Fibroblast of the aortic adventitia (primary cell): ENCODE measurements at places on chromosomes 7 and 10. TPM values are rescaled to one million over a fixed set of nuclear protein-coding genes. Genes with fewer than 3 reads are reported as not detected.
A peak's percentile ranks its signal among the peaks of the same experiment; 100 is the strongest.

NYAP1 gene
- total RNA-seq: 0.81 and 5.6 TPM in 2 replicates

- DNase-seq: no peak
Observed at GRCh38 chr10:117552156-117552631, 9.6 kb downstream of the EMX2 start.

DNA sequence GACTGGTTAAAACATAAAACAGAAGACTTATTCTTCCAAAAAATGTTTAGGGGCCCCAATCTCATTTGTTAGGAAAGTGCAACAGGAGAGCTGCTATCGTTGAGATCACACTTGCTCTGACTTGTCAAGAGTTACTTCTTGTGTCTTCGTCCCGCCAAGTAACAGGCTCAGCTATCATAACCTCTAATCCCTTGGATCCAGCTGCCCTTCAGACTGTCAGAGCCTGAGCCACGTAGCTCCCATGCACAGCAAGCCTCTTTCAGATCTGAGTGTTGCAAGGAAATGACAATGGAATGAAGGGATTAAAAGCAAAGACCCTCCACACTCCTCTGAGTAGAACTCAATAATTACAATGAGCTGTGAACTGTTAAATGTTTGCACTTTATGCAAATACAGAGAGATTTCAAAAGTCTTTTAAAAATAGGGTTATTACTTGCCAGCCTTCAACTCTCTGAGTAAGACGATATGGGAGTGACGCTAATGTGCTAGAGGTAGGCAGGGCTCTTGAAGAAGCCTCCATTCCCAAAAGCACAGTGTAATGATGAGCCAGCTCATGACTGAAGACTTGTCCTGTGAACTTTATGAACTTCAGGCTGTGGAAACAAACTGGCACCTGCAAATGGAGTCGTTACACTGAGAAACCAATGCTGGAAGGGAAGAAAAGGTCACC, 28.4 kb upstream of the CDK13 start:
- DNase-seq: no peak

- DNase-seq: no peak
Observed at GRCh38 chr7:43700646-43701499, 28.4 kb downstream of the COA1 start.

TUBAL3 gene
- total RNA-seq: not detected in 2 replicates

GRCh38 chr10:93473804-93474472, 8.2 kb downstream of the MYOF start:
- DNase-seq: no peak

DNA sequence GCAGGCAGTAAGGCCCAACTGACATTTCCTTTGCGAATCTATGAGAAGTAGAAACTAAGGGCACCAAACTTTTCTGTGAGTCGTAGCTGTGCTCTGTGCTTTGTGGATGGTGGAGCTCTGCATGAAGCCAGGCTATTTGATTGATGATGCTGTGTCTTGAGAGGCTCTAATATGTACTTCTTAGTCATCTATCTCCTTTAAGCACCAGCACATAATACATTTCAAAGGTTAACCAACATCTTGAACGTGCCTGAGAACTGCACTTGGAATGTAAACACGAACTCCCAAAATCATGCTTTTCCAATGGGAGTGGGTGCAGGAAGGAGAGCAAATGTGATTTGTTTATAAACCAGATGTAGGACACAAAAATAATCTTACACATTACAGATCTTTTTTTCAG, 411.6 kb downstream of the PARD3 start:
- DNase-seq: peak; percentile 53

BPGM gene
- total RNA-seq: 20.0 and 52.4 TPM in 2 replicates

GRM8 gene
- 0.36 TPM in 1 of 2 replicates, not detected in the other for total RNA-seq

- no peak for DNase-seq
Observed at GRCh38 chr10:101834341-101834740, 9.3 kb downstream of the KCNIP2 start.

- no peak for DNase-seq
Observed at GRCh38 chr10:27225011-27225590, 15.5 kb downstream of the ACBD5 start.

GRCh38 chr10:103936022-103936421, 18.0 kb upstream of the STN1 start:
- DNase-seq: no peak

GRCh38 chr10:110051487-110051886, 43.7 kb downstream of the ADD3 start:
- no peak for DNase-seq

TYSND1 gene
- 9.7 and 20.0 TPM in 2 replicates for total RNA-seq

DNA sequence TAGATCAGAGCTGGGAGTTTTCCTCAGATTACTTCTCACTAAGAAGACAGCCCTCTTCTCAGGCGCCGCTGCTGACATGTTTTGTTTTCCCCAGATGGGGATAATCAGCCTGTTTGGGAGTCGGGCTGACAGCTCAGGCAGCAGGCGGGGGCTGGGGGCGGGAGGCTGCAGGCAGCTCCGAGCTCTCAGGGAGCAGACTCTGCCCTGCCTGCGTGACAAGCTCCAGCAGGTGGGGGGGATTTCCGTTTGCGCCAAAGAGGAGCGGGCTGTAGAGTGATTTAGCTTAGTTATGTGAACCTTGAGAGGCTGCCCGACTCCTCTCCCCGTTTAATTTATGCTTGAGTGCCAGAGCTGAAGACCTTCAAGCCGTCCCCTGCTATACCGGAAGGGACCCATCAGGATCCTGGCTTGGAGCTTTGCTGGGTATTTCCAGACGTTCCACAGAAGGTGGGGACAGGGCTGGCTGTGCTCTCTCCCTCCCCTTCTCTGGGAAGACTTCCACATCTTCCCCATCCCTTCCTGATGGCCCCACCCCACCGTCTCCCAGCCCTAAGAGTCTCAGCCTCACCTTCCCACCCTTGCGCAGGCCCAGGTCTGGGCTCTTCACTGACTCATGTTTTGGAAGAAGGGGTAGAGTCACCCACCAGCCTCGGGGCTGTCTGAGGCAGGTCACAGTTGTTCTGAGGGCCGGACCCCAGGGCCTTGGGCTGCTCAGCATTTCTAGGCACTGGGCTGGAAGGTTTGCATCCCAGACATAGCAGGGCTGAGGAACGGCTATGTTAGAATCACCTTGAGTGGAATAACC, 24.7 kb upstream of the ADCYAP1R1 start:
- peak; percentile 7 for DNase-seq

DNA sequence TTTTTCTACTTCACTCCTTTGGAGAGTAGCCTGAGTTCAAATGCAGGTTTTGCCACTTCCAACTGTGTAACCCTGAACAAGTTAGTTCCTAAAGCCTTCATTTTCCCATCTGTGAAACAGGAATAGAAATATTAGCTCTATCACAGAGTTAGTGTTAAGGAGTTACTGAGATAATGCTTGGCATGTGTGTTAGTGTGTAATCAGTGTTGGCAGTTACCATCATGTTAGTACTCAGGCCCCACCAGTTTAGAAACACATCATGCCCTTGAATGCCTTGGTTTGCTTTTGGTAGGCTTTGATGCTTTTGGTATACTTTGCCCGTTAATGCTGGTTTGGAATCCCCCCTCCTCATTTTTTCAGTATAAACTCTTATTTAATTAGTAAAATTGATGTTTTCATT, 119.7 kb downstream of the WNT2 start:
- peak; percentile 45 for DNase-seq

ASIC3 gene
- total RNA-seq: 0.18 TPM in 1 of 2 replicates, not detected in the other

DNA sequence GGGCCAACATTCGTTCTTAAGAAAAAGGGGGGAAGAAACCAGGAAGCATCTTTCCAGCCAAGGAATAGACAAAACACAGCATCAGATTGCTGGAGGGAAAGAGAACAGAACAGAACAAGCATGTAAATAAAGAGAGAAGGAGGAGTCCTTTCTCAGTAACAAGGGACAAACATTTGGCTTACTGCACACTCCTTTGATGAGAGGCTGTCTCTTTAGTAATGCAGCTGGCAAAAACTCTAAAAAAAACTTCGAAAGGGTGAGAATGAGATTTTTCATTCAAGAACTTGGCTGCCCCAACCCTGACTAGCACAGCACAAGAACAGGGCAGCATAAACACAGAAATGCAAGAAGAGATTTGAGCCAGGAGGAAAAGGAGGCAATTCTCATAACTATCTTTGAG, 38.9 kb upstream of the IL6 start:
- peak; percentile 31 for DNase-seq

MKI67 gene
- 1.6 and 38.7 TPM in 2 replicates for total RNA-seq

APBB1IP gene
- total RNA-seq: 2.9 and 5.9 TPM in 2 replicates

- peak; percentile 97 for DNase-seq
Observed at GRCh38 chr7:2641406-2642393, 9.9 kb downstream of the TTYH3 start.
